ENCODE measurements at places on chromosomes 5 and 9.

- no peak for DNase-seq
Observed at GRCh38 chr9:128494746-128495129, 9.8 kb upstream of the GLE1 start.

DNA sequence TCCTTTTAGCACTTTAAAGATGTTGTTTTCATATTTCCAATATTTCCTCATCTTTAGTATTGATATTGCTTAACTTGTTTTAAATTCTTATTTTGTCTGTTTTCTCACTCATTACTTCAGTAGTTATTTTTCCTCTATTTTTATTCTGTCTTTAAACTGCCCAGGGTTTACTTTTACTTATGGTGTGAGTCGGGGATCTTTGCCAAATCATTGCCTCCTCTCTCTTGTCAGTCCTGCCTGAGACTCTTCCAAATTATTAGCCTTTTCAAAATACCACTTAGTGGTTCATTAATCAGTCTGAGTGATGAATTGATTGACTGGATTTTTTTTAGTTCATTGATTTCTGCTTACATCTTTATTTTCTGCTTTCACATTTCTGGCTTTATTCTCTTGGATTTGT, 72.9 kb downstream of the SH3GL2 start:
- no peak for DNase-seq

DNA sequence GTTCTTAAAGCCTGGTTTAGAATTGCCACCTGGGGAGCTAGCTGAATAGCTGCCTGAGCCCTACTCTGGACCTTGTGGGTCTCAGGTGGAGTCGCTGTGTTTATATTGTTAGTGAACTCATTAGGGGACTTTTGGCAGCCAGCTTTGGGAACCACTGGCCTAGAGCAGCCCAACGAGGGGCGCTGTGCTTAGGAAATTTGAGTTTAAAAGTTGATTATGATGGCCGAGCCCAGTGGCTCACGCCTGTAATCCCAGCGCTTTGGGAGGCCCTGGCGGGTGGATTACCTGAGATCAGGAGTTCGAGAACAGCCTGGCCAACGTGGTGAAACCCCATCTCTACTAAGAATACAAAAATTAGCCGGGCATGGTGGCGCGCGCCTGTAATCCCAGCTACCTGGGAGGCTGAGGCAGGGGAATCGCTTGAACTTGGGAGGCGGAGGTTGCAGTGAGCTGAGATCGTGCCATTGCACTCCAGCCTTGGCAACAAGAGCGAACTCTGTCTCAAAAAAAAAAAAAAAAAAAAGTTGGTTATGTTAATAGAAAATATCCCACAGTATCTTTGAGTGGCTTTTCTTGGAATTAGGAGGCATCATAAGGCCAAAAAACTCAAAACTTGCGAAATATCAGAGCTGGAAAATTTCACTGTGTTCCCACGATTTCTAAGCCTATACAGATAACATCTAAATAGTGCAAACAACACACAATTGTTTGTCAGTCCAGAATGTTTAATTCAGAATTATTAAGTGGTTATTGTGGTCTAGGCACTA, 809 bp downstream of the MCCC2 start:
- no peak for DNase-seq

GRCh38 chr5:28766565-28767158, 1728.3 kb upstream of the CDH9 start:
- no peak for DNase-seq

DNA sequence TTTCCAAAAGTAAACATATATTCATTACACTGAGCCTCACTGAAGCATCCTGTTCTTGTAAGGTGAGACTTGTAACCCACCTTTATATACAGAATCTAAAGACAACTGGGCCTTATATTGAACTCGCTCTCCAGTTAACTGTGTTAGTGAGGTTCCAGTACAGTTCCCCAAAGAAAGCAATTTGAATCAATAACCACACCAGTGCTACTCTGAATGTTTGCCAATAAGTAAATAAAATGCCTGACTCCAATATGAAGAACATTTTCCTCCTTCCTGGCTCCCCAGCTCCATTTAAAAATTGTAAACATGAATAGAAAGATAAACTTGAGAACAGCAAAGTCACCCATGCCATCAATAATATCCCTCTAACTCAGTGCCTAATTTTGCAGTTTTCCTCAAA, 50.1 kb downstream of the FBXW11 start:
- no peak for DNase-seq

DNA sequence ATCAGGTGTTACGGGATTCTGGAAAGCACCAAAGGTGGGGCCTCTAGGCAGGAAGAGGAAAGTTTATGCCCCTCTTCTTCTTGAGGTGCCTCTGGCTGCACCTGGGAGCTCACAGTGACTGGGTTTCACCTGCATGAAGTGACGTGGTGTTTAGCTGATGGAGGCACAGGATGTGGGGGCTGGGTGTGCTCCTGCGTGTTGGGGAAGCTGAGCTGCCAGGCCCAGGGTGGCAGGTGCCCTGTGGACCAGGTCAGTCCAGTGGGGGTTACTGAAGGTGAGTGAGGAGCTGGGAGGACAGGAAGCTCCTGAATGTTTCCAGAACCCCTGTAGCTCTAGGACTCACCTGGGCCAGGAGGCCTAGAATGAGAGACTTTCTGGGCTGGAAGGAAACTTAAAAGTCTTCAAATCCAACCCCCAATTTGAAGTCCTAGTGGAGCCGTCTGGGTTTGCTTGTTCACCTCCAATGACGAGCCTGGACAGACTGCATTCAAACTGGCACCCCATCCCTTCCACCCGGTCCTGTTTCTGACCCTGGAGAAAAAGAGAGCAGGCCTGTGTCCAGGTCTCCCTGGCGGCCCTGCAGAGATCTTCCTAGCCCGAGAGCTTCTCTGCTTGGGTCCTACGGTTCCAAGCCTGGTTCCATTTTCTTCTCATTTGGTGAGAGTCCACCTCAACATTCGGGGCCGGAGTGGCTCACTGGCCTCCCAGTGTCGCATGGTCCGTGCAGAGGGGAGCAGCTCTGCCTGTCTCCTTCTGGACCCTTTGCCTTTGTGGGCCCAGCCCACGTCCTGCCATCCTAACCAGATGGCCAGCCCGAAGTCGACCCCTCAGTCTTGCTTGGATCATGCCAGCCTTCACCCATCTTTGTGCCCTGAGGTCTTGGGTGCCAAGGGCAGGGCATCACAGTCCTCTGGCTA, 22.3 kb downstream of the TRAF1 start:
- DNase-seq, result no peak

- no peak for DNase-seq
Observed at GRCh38 chr9:34332076-34332964, 3.0 kb downstream of the NUDT2 start.

DNA sequence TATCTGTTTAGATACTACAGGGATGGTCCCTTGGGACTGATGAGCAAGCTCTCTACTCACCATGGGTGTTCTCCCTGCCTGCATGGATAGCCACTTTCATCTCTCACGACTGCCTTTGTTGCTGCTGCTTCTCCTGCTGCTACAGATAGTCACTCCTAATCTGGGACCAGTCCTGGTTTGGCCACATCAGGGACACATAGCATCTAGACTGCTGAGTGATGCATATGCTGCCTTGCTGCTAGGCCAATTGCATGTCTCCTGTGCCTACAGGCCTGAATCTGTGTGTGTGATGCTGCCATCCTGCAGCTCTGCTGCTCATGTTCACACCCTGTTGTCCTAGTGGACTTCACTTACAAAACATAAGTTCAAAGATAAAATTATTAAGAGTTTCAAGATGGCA, 297.1 kb downstream of the HCN1 start:
- DNase-seq, result no peak

GRCh38 chr5:153629027-153629895, 138.8 kb downstream of the GRIA1 start:
- DNase-seq, result peak; percentile 77

- no peak for DNase-seq
Observed at GRCh38 chr9:136565086-136565714, 19.4 kb upstream of the NOTCH1 start.

GRCh38 chr5:160310552-160311295, 1.6 kb downstream of the CCNJL start:
- DNase-seq, result no peak

DNA sequence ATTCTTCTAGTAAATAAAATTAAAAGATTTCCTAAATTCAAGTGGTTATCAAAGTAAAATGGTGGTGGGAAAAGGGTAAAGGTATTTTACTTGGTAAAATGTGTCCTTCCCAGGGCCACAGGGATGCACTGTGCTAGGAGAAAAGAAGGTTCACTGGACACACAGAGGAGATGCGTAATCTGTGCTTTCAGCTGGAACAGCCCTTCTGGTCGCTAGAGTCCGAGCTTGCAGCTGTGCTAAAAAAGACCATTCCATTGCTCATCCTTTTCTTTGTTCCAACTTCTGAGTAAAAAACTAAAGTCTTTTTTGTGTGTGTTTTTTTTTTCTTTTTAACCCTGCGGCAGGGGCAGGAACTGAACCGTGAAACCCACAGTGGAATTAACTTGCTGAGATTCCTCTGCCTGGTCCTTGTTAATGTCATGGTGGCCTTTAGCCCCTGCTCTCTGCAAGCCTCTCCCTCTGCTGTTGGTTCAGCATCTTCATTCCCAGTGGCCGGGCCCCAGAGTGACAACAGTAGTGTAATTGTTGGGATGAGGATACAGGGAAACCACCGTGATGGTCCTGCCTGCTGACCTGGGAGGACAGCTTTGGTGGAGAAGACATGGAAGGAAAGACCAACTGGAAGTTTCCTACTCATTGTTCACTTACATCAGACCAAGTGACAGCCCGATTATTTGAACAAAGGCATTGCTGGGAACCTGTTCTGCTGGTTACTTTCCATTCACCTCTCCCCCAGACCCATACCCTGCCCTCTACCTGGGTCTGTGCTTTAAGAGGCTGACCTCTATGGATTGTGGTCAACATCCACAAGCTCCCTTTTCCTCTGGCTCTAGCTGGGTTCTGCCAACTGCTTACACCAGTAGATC, 31.9 kb upstream of the FSTL4 start:
- DNase-seq, result no peak

DNA sequence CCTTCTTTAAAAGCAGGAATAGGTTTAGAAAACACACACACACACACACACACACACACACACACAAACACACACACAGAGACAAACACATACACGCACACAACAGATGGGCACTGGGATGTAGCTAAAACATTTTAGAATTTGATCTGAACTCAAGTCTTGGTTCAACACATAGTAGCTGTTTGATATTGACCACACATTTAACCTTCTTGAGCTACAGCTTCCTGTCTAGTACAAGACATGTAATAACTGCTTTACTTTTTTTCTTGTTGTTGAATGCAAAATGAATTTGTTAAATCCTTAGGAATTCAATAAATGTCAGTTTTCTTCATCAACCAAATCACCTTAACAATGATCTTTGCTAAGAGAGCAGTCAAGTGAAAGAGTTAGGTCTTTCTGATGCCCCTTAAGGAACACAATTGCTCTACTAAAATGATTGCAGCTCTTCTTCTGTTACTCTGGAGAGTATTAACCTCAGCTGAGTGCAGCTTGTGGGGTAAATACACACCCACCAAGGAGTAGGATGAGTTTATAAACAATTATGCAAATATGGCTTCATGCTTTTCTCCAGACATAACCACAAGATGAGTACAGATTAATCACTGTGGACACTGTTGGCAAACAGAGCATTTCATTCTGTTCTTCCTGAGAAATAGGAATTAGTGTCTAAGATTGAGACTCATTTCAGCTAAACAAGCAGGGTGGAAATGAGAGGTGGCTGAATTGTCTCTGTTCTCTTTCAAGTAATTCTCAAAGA, 302.9 kb upstream of the PAPPA start:
- DNase-seq, result no peak

Measured in coronary artery (tissue), 2 donors.